T-helper 2 cell treated with Interferon-gamma antibody and Interleukin-4, amounts not matched to agents 5 μg/mL and 100 μg/mL, for 36 hours (primary cell): ENCODE measurements at places on chromosomes 11 and 22.

- no peak for DNase-seq
These were observed 6.6 kb downstream of the PRODH start for GRCh38 chr22:18929459-18929858.

DNA sequence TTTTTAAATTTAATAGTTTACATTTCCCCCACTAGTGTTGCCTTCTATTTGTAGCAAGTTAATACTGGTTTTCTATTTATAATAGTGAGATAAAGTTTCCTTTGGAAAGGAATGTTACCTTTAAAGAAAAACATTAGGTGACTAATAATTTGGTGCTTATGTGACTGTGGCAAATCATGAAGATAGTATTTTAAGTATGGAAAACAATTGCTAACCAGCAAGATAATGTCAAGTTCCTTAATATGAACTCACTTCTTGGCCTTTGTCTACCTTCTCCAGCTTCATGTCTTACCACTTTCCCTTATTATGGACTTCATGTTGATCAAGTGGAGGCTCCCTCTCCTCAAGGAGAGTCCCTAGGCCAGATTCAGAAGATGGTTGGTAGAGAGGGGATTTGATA is 27.2 kb downstream of the ARHGEF12 start:
- no peak for DNase-seq

- DNase-seq, result no peak
These were observed 10.8 kb downstream of the DUSP8 start for GRCh38 chr11:1561266-1561665.

- no peak for DNase-seq
These were observed 186.6 kb downstream of the NXPE2 start for GRCh38 chr11:114864896-114865295.

GRCh38 chr22:32842486-32842885 is 41.0 kb downstream of the TIMP3 start:
- DNase-seq, result no peak

DNA sequence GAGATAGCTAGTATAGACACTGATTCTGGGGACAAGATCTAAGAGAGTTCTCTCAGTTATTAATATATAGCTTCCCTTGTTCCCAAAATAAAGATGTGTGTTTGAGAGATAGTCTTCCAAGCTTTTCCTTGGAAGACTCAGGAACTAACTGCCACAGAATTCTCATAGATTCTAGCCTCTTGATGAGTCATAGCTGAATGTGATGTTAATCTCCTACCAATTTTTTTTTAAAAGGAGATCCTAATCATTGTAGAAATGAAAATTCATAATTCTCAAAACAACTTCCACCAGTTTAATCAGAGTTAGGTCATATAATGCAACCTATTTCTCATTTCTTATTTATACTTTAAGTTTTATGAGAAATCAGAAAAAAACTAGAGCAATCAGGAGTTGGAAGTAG is 148.8 kb downstream of the JRKL start:
- no peak for DNase-seq

- DNase-seq, result peak; percentile 93
These were observed at the start of the genes HPS4 and SRRD for GRCh38 chr22:26483439-26484359. Gene HPS4, minus strand, starts transcription at chr22:26483783. Its CDS starts 2,021 bp downstream, at chr22:26481762. Gene SRRD, plus strand, starts transcription at chr22:26483877. Its CDS starts 14 bp downstream, at chr22:26483891.

DNA sequence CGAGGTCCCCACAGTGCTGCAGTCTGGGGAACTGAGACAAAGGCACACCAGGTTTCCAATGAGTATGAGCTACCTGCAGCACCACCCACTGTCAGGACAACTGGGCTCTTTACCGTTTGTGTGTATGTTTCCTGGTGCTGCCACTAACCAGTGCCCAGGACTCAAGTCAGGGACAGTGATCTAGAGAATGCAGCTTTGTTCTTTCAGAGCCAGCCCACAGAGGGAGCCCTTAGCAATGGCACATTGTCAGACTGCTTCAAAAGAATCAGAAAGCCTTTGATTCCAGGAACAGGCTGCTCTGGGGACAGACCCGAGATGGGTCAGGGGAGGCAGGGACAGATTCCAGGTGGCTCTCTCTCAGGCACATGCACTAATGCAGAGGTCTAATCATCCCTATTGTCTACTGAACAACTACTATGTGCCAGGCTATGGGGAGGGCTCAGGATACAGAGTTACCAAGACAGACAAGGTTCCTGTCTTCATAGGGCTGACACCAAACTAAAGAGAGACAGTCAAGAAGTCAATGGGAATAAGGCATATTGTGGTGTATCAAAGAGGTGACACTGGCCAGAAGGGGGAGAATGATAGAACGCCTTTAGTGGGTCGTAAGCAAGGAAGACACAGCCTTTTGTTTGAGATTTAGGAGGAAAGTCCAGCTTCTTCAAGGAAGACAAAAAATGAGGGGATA is 103.7 kb downstream of the VPREB1 start:
- DNase-seq, result no peak

GRCh38 chr11:32312865-32313403 is 122.4 kb downstream of the WT1 start:
- peak; percentile 29 for DNase-seq

DNA sequence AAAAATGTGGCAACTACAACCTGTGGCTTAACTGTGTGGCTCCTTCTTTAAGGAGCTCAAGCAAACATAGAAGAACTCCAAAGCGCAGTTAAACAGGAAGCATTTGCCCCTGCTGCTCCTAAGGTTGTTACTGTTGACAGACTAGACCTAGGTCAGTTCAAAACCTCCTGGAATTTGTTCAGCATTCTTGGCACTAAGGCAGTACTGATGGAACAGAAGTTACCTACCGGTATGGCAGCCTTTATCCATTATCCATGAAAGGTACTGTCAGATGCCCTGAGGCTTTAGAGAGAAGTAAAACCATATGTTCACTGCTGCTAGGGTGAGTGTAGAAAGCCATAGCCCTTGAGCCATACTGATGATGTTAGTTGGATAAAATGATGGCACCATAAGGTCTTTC is 916.5 kb upstream of the FAT3 start:
- DNase-seq, result no peak

- DNase-seq, result peak; percentile 80
These were observed at the start of gene SIPA1 for GRCh38 chr11:65637794-65638419. Gene SIPA1, plus strand, starts transcription at chr11:65638101. Its CDS starts 2,821 bp downstream, at chr11:65640922.

- no peak for DNase-seq
These were observed 513.1 kb downstream of the MIAT start for GRCh38 chr22:27170491-27170890.

DNA sequence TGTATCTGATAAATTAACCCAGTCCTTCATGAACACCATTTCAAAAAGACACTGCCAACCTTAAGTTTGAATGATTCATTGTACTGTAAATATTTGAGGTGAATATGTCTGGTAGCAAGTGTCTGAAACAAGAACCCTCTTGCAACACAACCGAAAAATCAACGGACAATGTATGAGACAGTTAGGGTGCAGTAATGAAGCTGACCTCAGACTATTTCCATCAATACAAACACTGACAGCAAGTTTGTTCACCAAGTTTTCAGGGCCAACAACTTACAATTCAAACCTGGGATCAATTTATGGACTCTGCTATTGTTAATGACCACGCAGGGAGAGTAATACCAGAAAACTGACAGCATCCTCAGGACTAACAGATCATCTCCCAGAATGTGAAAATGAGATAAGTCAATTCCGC is 126.3 kb downstream of the CADM1 start:
- DNase-seq, result no peak

GRCh38 chr11:103744496-103745153 is 291.8 kb upstream of the DDI1 start:
- no peak for DNase-seq

DNA sequence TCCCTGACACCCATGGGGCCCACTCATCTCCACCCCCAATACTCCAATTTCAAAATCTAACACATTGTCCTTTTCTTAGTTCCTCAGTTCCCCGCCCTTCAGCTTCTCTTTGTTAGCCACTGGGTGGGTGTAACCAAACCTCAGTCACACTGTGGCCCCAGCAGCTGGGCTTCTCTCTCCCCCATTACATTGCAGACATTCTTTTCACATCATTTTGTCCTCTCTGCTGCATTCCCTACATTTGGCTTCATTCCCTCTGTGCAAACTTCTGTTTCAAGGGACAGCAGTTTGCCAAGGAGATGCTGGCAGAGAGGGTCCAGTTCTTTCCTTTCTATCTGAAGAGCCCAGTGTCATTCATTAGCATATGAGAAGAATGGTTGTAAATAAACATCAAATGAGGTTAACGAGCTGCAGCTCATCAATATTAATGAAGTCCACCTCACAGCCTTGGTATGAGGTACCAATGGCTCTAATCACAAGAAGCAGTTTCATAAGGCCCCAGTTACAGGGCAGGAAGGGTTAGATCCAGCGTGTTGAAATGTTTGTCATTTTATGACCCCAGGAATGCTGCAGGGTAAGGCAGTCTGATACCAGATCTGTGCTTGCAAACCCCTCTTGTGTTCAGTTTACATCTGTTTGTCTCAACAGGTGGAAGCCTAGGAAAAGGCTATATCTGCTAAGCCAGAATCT is 72.3 kb downstream of the ARFGAP2 start:
- no peak for DNase-seq

- peak; percentile 65 for DNase-seq
These were observed 13.2 kb upstream of the AMPD3 start for GRCh38 chr11:10441652-10442503.

- DNase-seq, result peak; percentile 64
These were observed at the start of gene BCR for GRCh38 chr22:23180301-23180892. Gene BCR, plus strand, starts transcription at chr22:23180509. Its CDS starts 452 bp downstream, at chr22:23180961.

DNA sequence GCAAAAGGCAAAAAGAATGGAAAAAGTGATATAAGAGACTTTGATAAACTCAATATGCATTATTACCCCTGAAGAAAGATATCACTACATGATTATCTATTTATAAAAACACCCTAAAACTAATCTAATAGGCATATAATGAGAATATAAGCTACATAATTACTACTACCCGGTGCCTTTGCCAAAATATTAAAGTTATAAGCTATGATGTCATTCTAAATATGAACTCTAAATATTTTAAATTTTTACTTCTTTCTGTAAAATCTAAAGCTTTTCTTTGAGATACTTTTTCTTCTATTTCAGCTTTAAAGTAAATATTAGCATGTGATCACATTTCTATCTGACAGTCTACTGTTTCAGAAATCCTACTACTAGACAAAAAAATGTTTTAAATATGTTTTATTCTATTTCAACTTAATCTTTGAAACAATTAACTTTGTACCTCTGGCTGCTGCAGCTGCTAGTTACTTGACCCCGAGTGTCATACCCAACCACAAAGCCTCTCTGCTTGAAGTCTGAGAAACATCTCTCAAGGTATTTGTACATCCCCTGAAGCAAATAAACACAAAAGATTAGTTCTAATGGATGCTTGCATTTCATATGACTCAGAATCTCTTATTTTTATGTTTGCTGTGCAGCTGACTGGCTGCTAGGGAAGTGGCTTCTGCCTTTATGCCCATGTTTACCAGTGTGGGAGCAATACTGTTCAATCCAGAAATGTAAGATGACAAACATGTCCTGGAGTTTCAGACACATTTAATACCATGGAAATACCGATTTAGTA is 26.8 kb downstream of the PGM2L1 start:
- DNase-seq, result no peak

GRCh38 chr11:13261591-13262061 is 16.0 kb upstream of the BMAL1 start:
- no peak for DNase-seq

DNA sequence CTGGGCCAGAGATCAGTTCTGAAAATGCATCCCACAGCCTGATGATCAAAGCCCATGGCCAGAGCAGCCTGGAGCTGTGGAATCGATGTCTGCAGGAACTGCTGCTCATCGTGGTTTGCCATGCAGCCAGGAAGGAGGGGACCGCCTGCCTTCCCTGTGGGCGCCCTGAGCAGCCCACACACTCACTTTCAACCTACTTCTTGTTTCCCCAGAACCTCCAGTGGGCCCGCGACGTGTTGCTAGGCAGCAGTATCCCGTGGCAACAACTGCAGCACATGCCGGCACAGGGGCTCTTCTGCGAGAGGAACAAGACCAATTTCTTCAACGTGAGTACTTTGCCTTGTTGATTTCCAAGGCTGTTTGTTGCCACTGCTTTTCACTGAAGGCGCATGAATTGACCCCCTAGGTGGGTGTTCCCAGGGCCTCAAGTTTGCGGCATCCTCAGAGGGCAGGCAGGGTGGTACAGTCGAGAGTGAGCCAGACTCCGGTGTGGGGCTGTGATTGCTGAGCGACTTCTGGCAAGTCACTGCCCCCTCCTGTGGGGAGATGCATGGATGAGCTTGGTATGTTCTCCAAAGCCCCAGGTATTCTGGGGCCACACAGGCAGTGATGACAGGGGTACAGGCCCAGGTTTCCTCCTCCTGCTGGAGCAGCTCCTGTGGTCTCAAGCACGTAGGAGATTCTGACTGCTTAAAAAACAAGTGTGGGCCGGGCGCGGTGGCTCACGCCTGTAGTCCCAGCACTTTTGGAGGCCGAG is 47.0 kb upstream of the SUSD2 start:
- DNase-seq, result peak; percentile 27

DNA sequence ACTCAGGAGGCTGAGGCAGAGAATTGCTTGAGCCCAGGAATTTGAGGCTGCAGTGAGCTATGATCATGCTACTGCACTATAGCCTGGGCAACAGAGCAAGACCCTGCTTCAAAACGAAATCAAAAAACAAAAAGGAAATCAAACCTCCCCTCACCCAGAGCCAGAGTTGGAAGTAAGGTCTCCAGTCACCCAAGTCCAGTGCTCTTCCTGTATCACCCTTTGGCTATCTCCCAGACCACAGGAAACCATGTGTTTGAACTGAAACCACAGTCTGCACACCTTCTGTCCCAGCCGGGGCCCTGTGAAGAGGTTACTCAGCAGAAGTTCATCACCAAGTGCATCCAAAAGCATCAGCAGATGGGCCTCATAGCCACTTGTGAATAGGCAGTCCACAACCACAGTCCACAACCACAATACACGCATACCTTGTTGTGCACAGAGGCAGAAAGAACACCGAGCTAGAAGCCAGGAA is 4.6 kb downstream of the MYH9 start:
- DNase-seq, result peak; percentile 61

DNA sequence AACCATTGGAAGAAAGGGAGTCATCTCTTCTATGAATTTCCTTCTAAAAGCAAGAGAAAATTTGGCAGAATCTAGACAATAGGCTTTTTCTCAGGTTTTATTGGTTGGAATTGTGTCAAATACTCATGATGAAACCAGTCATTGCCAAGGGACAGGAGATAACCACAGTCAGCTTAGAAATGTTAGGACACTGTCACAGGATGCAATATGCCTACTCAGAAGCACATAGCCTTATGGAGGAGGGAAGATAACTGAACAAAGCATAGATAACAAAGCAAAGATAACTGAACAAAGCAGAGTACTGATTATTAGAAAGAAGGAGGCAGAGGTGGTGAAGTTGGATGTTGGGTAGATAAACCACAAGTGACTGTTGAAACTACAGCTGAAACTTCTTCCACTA is 303.5 kb upstream of the PDGFD start:
- DNase-seq, result no peak

- DNase-seq, result no peak
These were observed 37.8 kb downstream of the OSBP2 start for GRCh38 chr22:30732426-30732825.

- DNase-seq, result no peak
These were observed 5.6 kb downstream of the FBXO7 start for GRCh38 chr22:32480238-32480637.

GRCh38 chr11:130217133-130218031 is 57.8 kb downstream of the ST14 start:
- no peak for DNase-seq

GRCh38 chr22:24153353-24153752 is 27.9 kb upstream of the SUSD2 start:
- peak; percentile 11 for DNase-seq
